ENCODE measurements at places on chromosomes 16 and 17.

DNA sequence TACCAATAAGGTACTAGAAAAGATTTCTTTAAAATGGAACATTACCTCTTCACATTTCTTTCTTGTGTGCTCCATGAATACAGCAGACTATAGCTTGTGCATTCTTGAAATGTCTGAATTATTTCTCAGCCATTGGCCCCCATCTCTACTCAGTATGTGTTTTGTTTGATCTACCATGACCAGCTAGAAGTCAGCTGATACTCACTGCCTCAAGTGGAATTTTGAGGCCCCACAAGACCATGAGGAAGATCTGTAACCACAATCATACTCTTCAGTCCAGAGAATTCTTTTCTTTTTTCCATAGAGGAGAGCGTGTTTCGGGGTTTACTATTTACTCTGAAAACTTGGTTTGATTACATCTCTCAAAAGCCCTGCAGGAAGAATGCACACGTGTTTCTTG is 319.1 kb downstream of the TOX3 start:
- DNase-seq, result no peak

- DNase-seq, result no peak
Observed at GRCh38 chr17:50805486-50805885, 29.9 kb upstream of the WFIKKN2 start.

DNA sequence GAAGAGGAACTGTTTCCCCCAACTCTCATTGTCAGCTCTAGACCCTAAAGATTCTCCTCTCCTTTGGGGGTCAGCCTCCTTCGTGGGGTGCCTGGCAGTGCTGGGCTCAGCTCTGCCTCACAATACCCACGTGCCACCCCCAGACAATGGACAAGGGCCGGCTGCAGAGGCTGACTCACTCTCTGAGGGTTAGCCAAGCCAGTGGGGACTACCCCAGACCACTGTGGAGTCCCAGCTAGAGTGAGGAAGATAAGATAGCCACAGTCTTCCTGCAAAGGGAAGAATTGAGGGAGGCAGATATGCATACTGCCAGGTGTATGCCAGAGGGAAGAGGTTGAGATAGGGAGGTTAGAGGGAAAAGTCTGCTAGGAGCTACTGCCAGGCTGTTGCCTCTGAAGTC is 13.5 kb upstream of the MTMR4 start:
- no peak for DNase-seq

DNA sequence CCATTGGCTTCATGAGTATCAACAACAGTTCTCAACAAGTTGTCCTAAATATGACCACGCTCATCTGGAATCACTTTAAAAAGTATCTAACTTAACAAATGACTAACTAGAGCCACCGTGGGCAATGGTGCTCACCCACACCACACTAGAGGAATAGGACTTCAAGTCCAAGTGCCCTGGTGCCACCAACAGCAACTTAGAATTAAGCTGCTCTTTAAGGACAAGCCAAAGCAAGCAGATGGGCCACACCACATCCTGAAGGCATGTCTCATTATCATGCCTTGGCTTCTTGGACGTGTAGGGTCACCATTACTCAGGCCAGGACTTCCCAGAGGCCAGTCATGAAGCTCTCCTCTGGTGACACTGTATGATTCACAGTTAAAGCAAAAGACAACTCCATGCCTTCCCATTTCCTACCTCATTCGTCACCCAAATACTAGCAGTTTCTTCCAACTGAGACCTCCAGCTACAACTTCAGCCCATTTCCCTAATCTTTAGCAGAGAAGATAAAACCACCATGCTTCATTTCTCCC is 9.4 kb upstream of the SLC6A4 start:
- DNase-seq, result peak; percentile 91

GRCh38 chr17:29155966-29156338 is 24.2 kb downstream of the MYO18A start:
- no peak for DNase-seq

- DNase-seq, result no peak
Observed at GRCh38 chr17:11807606-11808005, 189.7 kb downstream of the ZNF18 start.

DNA sequence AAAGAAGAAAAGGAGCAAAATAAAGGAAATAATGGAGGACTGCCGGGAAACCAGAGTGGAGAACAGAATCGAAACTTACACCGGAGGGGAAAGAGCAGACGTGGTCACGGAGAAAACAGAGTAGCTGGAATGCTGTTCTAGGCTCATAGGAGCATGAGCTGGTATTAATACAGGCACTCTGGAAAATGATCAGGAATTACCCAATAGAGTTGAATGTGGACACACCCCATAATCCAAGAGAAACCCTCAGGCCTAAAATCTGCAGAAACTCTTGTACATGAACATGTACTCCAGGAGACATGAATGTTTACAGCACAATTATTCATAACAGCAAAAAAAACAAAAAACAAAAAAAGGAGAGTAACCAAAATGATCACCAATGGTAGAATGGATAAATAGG is 77.7 kb downstream of the RPH3AL start:
- no peak for DNase-seq

GRCh38 chr16:50560903-50561863 is 13.0 kb downstream of the NKD1 start:
- no peak for DNase-seq

- DNase-seq, result peak; percentile 98
Observed at GRCh38 chr17:1060991-1061390, 64.1 kb downstream of the TIMM22 start.

- peak; percentile 76 for DNase-seq
Observed at GRCh38 chr17:28576758-28577465, at the start of gene ALDOC. Gene ALDOC (minus strand): TSS chr17:28576895. CDS start chr17:28575532, 1,363 bp downstream.

- DNase-seq, result peak; percentile 11
Observed at GRCh38 chr17:63696381-63696961, 3.5 kb downstream of the LIMD2 start.

- no peak for DNase-seq
Observed at GRCh38 chr16:75266738-75267630, 15.6 kb upstream of the BCAR1 start.

DNA sequence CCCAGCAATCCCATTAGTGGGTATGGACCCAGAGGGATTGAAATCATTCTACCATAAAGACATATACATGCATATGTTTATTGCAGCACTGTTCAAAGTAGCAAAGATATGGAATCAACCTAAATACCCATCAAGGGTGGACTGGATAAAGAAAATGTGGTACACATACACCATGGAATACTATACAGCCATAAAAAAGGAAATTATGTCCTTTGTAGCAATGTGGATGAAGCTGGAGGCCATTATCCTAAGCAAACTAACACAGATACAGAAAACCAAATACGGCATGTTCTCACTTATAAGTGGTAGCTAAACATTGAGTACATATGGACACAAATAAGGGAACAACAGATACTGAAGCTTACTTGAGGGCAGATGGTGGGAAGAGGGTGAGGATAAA is 2.4 kb downstream of the KRTAP2-3 start:
- no peak for DNase-seq

DNA sequence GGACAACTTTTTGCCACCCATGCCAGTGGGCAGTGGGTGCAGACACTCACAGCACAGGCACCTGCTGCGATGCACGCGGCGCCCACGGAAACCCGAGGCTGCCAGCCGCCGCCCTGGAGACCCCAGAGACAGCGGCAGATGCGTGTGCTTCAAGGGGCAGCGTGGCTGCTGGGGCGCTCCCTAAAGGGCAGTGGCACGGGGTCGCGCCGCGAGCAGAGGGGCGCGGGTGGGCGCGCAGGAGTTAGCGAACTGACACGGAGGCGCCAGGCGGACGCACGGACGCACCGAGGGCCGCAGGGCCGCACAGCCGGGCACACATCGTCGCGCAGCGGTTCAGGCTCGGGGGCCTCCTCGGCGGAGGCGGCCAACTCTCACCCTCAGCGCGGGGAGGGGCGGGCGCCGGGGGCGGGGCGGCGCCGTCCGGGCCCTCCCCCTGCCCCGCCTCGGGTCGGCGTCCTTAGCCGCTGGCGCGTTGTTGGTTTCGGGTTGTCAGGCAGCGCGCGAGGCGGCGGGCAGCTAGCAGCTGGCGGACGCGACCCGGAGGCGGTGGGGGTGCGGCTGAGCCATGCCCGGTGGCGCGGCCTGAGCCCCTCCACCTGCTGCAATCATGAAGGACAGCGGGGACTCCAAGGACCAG is at the start of gene KIF19:
Gene KIF19, plus strand, starts transcription at position 484 of the 637 bp plus-strand sequence. Its CDS starts 124 bp downstream, at position 608.
- no peak for DNase-seq

- no peak for DNase-seq
Observed at GRCh38 chr17:17800504-17801021, 36.2 kb downstream of the SREBF1 start.

GRCh38 chr17:66576473-66576872 is 258.4 kb upstream of the CACNG5 start:
- DNase-seq, result no peak

DNA sequence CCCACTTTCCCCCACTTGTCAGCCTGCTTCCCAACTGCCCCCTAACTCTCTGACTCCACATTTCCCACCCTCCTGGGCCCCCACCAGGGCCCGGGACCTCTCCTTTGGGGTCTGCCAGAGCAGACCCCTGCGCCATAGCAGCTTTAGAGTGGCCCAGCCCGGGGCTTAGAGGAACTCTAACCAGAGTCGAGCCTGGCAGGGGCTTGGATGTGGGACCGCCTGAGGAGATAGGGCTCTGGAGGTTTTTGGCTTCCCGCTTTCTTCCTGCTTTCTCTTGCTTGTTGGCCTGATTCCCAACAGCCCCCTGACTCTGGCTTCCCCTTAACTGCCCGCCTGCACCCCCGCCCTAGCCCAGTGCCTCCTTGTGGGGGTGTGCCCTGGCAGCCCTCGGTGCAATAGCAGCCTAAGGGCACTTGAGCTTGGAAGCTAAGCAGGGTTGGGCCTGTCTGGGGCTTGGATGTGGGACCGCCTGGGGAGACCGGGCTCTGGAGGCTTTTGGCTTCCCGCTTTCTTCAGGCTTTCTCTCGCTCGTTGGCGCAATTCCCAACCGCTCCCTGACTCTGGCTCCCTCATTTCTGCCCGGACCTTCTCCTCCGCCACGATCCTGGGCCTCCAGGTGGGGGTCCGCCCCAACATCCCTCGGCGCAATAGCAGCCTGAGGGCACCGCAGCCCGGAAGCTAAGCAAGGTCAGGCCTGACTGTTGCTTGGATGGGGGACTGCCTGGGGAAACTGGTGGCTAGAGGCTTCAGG is 2292.0 kb downstream of the TP53TG3F start:
- no peak for DNase-seq

DNA sequence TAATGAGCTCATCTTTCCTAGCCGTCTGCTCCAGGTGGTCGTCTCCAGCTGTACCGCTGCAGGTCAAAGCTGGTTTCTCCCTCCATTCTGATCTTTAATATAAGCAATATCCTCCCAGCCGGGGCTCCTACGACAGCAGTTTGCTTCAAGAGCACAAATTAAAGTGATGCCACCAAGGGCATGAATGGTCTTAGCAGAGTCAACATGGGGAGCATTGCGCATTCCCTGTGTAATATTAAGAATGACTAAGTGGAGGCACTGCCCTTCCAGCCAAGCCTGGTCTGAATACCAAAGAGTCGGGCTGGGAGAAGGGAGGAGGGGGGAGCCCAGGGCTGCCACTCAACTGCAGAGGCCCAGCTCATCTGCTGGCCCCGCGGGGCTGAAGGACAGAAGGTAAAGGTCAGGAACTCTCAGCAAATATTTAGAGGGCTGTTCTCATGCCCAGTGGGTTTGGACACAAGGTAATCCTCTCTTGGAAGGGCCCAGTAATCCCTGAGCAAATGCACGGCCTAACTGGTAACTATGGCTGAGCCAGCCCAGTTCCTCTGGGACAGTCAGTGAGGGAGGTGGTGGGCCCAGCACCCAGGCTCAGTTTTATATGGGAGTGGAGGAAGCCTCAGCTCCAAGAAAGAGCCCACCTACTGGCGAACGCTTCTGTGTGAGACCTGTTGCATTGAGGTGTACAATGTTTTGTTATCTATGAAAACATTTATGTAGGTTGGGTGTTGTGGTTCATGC is 121.2 kb downstream of the IRX3 start:
- no peak for DNase-seq

GRCh38 chr16:28478506-28479180 is 6.5 kb upstream of the NPIPB7 start:
- DNase-seq, result no peak

- no peak for DNase-seq
Observed at GRCh38 chr16:369275-369865, 968 bp downstream of the MRPL28 start.

DNA sequence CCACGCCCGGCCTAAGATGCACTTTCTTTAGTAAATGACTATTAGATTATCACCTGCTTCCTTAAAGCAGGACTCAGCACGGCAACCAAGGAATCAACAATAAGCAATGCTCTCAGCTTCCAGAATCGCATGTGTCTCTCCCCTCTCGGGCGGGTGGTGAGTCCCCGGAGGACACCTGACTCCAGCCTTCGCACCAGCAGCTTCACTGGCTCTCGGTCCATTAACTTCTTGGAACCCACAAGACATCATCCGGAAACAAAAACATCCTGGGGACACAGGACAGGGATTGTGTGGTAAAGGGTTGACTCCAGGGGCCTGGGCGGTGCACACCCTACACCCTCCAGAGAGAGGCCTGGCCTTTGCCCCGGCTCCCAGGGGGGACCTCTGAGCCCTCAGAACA is 22.7 kb downstream of the UTS2R start:
- DNase-seq, result no peak

DNA sequence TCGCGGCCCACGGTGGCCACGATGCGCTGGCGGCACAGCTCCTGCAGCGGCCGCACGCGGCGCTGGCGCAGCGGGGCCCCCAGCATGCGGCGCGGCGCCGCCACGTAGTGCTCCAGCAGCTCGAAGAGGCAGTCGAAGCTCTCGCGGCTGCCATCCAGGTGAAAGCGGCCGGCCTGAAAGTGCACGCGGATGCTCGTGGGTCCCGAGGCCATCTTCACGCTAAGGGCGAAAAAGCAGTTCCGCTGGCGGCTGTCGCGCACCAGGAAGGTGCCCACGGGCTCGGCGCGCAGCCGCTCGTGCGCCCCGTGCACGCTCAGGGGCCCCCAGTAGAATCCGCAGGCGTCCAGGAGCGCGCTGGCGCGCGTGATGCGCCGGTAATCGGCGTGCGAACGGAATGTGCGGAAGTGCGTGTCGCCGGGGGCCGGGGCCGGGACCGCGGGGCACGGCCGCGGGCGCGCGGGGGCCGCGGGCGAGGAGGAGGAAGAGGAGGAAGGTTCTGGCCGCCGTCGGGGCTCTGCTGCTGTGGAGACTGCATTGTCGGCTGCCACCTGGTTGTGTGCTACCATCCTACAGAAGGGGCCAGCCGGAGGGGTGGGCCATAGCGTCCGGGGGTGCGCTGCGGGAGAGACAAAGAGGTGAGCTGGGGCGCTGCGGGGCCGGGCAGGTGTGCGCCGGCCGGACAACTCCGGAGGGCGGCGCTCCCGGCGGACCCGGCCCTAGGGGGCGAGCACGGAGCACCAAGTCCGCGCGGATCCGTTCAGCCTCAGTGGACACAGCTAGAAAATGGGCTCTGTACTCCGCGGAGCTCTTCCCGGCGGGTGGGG is 879 bp downstream of the SOCS1 start:
- DNase-seq, result peak; percentile 21
